ENCODE measurements at places on chromosomes 7 and 10.

DNA sequence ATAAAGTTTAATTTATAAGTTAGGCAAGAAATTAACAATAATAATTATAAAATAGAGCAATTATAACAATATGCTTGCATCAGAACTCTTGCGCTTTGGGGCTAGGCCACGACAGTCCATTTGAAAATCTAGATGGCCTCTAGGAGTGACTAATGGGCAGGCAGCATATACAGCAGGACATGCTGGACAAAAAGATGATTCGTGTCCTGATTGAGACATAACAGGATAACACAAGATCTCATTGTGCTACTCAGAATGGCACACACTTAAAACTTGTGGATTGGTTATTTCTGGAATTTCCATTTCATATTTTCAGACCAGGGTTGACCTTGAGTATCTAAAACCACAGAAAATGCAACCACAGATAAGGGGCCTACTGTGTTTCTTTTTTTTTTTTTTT, 27.5 kb downstream of the CTNNA3 start:
- no peak for DNase-seq

GRCh38 chr10:51510231-51510630, 189.2 kb downstream of the CSTF2T start:
- DNase-seq: no peak

DNA sequence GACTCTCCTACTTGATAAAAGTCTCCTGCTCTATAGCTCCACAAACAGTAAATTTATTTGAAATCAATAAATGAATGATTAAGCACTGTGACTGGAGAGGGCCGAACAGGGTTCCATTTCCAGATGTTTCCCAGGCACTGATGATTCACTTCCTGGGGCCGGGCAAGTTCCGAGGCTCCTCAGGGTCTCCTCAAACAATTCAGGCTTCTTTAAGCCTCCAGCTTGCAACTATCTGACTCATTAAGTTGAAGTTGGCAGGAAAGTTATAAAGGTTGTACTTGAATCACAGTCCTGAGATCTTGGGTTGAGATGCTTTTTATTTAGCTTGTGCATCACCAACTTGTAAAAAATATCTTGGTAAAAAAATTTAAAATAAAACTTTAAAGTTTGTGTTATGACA, 612.9 kb downstream of the DNAJB6 start:
- no peak for DNase-seq

GRCh38 chr10:100508691-100509150, 10.9 kb downstream of the SEC31B start:
- no peak for DNase-seq

DNA sequence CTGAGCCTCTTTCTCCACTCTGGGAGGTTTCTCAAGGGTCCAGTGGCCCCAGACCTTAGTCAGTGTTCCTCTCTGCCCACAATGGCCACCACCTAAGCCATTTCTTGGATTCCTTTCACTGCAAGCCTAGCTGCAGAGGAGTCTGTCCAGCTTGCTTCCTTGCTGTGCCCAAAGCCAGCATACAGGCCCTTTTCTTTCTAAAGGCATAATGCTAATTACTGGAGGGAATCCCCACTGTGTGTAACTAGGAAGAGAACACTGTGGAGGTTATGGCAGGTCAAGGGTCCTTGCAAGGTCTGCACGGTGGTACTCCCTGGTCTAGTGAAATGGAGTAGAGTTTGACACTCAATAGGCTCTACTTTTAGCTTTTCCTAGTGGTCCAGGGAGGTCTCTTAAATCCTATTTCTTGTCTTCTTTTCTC, 70.4 kb upstream of the CC2D2B start:
- no peak for DNase-seq

GRCh38 chr10:100146875-100147650, 38.8 kb downstream of the ERLIN1 start:
- DNase-seq: no peak

DNA sequence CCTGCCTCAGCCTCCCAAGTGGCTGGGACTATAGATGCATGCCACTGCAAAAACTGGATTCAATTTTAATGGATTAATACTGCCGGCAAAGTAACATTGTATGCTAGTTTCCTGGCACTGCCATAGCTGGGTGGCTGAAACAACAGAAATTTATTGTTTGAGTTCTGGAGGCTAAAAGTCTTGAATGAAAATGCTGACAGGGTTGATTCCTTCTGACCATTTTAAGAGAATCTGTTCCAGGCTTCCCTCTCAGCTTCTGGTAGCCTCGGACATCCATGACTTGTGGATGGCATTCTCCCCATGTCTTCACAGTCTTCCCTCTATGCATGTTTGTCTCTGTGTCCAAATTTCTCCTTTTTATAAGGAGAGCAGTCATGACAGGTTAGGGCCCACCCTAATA, 87.3 kb upstream of the ARID5B start:
- DNase-seq: no peak

- DNase-seq: no peak
Measured at GRCh38 chr7:16847381-16847860, 34.4 kb downstream of the AGR3 start.

GRCh38 chr7:22278660-22279059, 78.3 kb downstream of the RAPGEF5 start:
- DNase-seq: no peak

- DNase-seq: no peak
Measured at GRCh38 chr7:122515404-122515803, 183.5 kb downstream of the RNF133 start.

GRCh38 chr7:116236020-116236630, 25.8 kb downstream of the TES start:
- DNase-seq: peak; percentile 54

DNA sequence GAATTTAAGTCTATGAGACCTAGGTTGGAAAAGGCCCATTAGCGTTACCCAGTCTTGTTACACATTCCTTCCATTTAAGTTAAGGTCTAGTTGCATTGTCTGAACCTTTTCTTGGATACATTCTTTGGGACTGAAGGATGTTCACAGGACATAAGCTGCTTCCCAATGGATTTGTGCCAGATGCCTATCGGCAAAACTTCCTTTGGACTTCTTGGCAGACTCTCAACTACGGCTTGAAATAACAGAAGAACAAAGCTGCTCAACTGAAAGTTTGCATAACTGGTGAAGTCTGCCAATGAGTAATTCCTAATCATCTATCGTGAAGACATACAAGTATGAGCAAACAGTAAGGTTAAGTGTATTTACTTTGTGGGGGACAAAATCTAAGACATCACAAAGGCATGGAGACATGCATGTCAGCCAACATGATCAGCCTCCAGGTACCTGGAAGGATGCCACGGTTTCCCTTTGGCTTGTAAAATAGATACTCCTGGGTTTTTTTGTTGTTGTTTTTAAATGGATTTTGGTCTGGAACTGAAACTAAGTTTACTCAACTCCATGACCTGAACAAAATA, 35.4 kb downstream of the MALSU1 start:
- DNase-seq: no peak

Measured in globus pallidus (tissue), 1 donor.